ENCODE measurements at places on chromosomes 6 and 20.

GRCh38 chr6:105799056-105799455 lies 287.1 kb upstream of the PRDM1 start:
- no peak for DNase-seq

- DNase-seq: no peak
Measured at GRCh38 chr20:9403448-9403847, 110.9 kb upstream of the LAMP5 start.

- no peak for DNase-seq
Measured at GRCh38 chr20:17655286-17655651, 26.8 kb downstream of the RRBP1 start.

DNA sequence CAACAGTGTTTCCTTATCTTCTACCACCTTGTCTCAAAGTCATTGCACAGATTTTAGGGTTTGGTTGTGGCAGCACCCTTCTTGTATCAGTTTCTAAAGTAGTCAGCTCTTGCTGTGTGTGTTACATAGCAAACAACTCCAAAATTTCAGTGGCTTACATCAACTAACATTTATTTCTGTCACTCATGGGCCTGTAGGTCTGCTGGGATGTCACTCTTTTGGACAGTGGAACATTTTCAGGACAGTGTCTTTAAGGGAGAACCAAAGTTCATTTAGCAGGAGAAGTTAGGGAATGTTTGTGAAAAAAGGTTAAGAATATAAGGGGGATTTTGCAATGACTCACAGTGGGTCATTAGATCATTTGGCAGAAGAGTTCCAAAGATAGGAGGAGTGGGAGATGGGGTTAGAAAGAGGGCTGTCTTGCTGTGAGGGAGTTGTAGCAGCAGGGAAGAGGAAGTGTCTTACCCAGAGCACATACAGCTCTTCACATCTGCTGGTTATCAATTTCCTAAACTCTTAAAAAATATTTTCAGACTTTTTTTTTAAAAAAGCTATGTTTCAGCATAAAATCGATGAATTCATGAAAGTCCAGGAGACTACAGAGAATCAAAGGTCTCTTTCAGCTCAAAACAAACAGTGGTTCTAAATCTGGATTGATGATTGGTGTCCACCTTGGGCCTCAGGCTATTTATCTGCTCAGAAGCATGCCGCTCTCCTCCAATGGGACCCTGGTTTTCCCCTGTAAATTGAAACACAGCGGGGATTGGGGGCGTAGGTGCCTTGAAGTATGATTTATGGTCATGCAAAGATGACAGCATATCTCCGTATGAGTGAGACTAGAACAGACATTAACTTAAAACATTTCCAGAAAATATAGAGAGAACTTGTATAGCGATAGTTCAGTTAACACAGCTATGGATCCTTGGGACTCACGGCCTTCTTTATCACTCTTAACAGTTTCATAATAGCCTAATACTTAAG lies 117.3 kb downstream of the B3GAT2 start:
- no peak for DNase-seq

- no peak for DNase-seq
Measured at GRCh38 chr6:2129182-2129621, 116.2 kb downstream of the GMDS start.

DNA sequence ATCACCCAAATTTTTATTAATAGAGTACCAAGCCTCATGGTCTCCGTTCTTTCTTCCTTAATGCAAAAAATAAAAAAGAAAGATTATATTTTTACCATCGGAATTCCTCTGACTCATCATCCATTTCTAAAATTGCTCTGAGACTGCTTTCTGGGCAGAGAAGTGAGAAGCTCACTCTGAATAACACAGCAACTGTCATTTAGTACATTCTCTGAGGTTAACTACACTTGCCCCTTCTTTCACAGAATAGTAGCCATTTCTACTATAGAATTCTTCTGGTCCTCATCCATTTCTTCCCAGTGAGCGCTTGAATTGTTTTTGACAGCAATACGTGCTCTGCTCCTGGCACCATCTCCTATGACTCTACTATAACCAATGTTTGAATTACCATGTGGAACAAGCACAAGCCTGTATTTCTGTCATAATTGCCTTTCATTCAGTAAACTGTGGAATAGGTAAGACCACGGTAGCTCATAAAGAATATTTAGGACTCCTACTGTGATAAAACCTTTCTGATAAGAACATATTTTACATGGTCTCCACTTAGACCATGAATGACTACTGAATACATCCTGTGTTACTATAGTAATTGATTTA lies 435.5 kb upstream of the NRSN1 start:
- no peak for DNase-seq

Measured in stimulated activated CD4-positive, alpha-beta T cell treated with anti-CD3 and anti-CD28 coated beads, Interleukin-12 subunit alpha, Interleukin-12 subunit beta, amount 100 ng/mL, for 4 hours (primary cell).